ENCODE measurements at places on chromosomes 4 and X. TPM values are rescaled to one million over a fixed set of nuclear protein-coding genes. Genes with fewer than 3 reads are reported as not detected.

- peak overlapping the region; percentile 59 for H3K4me3 ChIP-seq
- H3K27ac ChIP-seq, result peak overlapping the region; percentile 71
- no peak for DNase-seq
Measured at GRCh38 chr4:99855678-99856077, 38.5 kb downstream of the LAMTOR3 start.

DNA sequence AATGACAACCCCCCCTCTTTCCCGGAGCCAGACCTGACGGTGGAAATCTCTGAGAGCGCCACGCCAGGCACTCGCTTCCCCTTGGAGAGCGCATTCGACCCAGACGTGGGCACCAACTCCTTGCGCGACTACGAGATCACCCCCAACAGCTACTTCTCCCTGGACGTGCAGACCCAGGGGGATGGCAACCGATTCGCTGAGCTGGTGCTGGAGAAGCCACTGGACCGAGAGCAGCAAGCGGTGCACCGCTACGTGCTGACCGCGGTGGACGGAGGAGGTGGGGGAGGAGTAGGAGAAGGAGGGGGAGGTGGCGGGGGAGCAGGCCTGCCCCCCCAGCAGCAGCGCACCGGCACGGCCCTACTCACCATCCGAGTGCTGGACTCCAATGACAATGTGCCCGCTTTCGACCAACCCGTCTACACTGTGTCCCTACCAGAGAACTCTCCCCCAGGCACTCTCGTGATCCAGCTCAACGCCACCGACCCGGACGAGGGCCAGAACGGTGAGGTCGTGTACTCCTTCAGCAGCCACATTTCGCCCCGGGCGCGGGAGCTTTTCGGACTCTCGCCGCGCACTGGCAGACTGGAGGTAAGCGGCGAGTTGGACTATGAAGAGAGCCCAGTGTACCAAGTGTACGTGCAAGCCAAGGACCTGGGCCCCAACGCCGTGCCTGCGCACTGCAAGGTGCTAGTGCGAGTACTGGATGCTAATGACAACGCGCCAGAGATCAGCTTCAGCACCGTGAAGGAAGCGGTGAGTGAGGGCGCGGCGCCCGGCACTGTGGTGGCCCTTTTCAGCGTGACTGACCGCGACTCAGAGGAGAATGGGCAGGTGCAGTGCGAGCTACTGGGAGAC is 1.6 kb downstream of the PCDH10 start:
- peaks cover 22% of the 10 kb centered on the region for H3K4me1 ChIP-seq
- H3K27me3 ChIP-seq, result peaks cover 56% of the 10 kb centered on the region

GRCh38 chr4:6319530-6320150 is 50.0 kb downstream of the WFS1 start:
- no peak overlapping the region for H3K4me3 ChIP-seq
- H3K27ac ChIP-seq, result no peak overlapping the region
- DNase-seq, result no peak

DNA sequence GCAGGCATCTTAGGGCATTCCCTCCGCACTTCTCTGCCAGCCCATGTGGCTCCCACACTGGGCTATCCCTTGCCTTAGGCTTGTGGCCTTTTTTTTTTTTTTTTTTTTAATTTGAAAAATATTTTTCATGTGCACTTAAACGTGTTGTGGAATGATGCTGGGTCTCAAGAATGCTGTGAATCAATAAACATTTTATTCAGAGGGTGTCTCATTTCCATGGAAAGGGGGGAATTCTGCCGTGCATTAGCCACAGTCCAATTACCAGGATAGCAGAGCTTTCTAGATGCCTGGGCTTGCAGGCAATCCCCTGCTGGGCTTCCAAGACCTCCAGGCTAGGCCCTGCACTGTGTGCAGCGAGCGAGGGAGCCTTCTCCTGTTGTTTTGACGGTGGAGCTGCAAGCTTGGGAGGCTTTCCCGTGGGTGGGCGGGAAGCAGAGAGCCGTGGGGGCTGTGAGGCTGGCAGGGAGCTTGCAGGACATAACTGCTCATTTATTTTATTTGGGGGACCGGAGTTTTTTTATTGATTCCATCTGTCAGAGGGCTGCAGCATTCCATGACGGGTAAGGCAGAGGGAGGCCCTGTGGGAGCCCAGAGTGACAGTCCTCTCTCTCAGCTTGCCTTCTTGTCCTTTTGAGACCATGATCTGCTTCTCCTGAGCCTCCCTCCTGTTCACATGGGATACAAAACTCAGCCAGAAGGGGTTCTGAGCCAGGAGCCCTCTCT is 2.6 kb upstream of the CPZ start:
- no peaks in the 10 kb centered on the region for H3K4me1 ChIP-seq
- no peaks in the 10 kb centered on the region for H3K36me3 ChIP-seq
- DNase-seq, result no peak

- H3K4me1 ChIP-seq, result no peaks in the 10 kb centered on the region
- H3K36me3 ChIP-seq, result peaks cover 2% of the 10 kb centered on the region
- no peak overlapping the region for H3K27ac ChIP-seq
- H3K27me3 ChIP-seq, result no peaks in the 10 kb centered on the region
- no peak for DNase-seq
Measured at GRCh38 chr4:151688003-151688784, 72.6 kb downstream of the GATB start.

- H3K27ac ChIP-seq, result no peak overlapping the region
- H3K27me3 ChIP-seq, result no peaks in the 10 kb centered on the region
- no peaks in the 10 kb centered on the region for H3K4me1 ChIP-seq
- H3K36me3 ChIP-seq, result no peaks in the 10 kb centered on the region
Measured at GRCh38 chrX:110852180-110852579, 56.6 kb upstream of the CHRDL1 start.

The DUSP9 gene
- total RNA-seq, result 0.10 TPM

GRCh38 chr4:158176776-158177175 is 4.0 kb upstream of the GASK1B start:
- no peaks in the 10 kb centered on the region for H3K36me3 ChIP-seq
- H3K4me1 ChIP-seq, result no peaks in the 10 kb centered on the region
- H3K27me3 ChIP-seq, result peaks cover 19% of the 10 kb centered on the region
- no peak overlapping the region for H3K27ac ChIP-seq
- no peak for DNase-seq
- no peak overlapping the region for H3K4me3 ChIP-seq

- no peaks in the 10 kb centered on the region for H3K4me1 ChIP-seq
- no peaks in the 10 kb centered on the region for H3K27me3 ChIP-seq
- no peak overlapping the region for H3K4me3 ChIP-seq
- peaks cover 19% of the 10 kb centered on the region for H3K36me3 ChIP-seq
- no peak overlapping the region for H3K27ac ChIP-seq
Measured at GRCh38 chr4:150579551-150580234, 2.3 kb upstream of the MAB21L2 start.

GRCh38 chr4:16154451-16154850 is 70.6 kb upstream of the PROM1 start:
- no peaks in the 10 kb centered on the region for H3K27me3 ChIP-seq
- H3K36me3 ChIP-seq, result no peaks in the 10 kb centered on the region
- DNase-seq, result no peak
- no peaks in the 10 kb centered on the region for H3K4me1 ChIP-seq
- no peak overlapping the region for H3K27ac ChIP-seq
- H3K4me3 ChIP-seq, result no peak overlapping the region

DNA sequence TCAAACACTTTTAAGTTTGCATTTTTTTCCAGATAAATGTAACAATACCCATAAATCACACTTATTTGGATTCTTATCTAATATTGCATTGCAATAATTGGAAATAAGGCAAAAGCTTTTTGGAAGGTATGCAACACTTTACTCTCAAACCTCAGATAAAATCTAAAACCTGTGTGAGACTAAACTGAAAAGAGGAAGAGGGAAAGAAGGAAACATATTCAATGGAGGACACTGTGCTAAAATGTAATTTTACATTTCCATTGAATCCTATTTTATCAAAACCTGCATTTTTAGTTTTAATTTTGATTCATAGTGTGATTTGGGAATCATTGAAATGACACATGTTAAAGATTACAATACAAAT is 99.4 kb downstream of the HPGD start:
- H3K27ac ChIP-seq, result no peak overlapping the region
- no peak for DNase-seq
- peaks cover 13% of the 10 kb centered on the region for H3K4me1 ChIP-seq
- no peak overlapping the region for H3K4me3 ChIP-seq
- no peaks in the 10 kb centered on the region for H3K36me3 ChIP-seq

The F11 gene
- total RNA-seq, result not detected

- H3K4me3 ChIP-seq, result no peak overlapping the region
- no peaks in the 10 kb centered on the region for H3K4me1 ChIP-seq
- no peak overlapping the region for H3K27ac ChIP-seq
- peaks cover 1% of the 10 kb centered on the region for H3K27me3 ChIP-seq
Measured at GRCh38 chr4:30950737-30951136, 230.6 kb downstream of the PCDH7 start.

GRCh38 chr4:98556451-98556850 is 102.0 kb downstream of the TSPAN5 start:
- H3K4me3 ChIP-seq, result no peak overlapping the region
- H3K27me3 ChIP-seq, result no peaks in the 10 kb centered on the region
- H3K4me1 ChIP-seq, result peaks cover 20% of the 10 kb centered on the region

The TMEM31 gene
- total RNA-seq, result not detected

DNA sequence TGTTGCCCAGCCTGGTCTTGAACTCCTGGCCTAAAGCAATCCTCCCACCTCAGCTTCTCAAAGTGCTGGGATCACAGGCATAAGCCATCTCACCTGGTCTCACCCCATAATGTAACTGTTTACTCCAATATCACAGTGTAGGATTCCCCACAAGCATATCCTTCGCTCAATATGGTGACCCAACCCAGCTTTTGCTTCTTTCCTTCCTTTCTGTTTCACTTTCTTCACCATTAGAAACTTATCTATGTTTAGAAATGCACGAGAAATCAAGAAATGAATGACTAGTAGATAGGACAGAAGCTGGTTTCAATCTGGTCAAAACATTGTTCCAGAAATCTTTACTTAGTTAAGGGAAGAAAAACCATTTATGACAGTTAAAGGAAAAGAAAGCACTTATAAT is 18.9 kb downstream of the TSPAN5 start:
- peaks cover 58% of the 10 kb centered on the region for H3K4me1 ChIP-seq
- H3K4me3 ChIP-seq, result peak overlapping the region; percentile 79
- H3K27ac ChIP-seq, result peak overlapping the region; percentile 90
- no peak for DNase-seq
- H3K36me3 ChIP-seq, result peaks cover 17% of the 10 kb centered on the region
- no peaks in the 10 kb centered on the region for H3K27me3 ChIP-seq

- no peaks in the 10 kb centered on the region for H3K36me3 ChIP-seq
- H3K27me3 ChIP-seq, result no peaks in the 10 kb centered on the region
- no peak overlapping the region for H3K4me3 ChIP-seq
- H3K27ac ChIP-seq, result no peak overlapping the region
Measured at GRCh38 chrX:148905400-148905799, 405.0 kb downstream of the AFF2 start.

DNA sequence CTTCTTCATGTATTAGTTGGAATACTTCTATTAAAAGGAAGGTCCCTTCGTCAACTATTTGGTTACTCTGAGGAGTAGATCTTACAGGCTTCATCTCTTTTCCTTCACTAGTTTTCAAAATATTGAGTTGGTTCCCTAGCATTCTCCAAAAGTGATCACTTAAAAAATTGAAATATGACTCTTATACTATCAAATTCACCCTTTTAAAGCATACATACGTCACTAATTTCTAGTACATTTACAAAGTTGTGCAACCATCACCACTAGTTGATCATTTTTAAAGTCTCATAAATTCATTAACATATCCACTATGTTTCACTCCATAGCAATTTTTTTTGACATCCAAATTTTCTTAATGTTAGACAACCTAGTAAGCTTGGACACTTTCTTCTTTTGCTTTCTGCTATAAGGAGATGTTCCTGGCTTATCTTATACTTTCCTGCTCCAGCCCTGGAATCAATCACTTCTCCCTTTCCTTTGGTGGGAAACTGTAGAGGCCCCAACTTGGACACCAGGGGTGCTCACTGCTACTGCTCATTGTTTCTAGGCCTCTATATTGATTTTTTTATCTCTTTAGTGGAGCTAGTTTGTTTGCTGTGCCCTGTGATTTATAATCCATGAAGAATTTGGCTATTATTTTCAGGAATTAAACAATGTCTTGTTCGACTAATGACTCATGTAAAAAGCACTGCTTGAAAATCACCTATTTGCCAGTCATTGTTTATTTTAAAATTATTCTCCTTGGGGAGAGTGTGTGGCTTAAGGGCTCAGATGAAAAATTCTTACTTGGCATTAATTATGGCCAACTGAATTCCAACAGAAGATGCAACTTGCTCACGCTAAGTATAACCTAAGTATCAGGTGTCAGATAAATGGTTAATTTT is 4.0 kb upstream of the ZFX start:
- no peak for DNase-seq
- no peaks in the 10 kb centered on the region for H3K27me3 ChIP-seq
- peak overlapping the region; percentile 27 for H3K4me3 ChIP-seq
- peaks cover under 1% of the 10 kb centered on the region for H3K36me3 ChIP-seq
- peaks cover 38% of the 10 kb centered on the region for H3K4me1 ChIP-seq

The JCHAIN gene
- total RNA-seq, result not detected

The UGT2A3 gene
- total RNA-seq, result not detected

GRCh38 chrX:107715331-107716117 is 60.1 kb downstream of the TSC22D3 start:
- H3K27me3 ChIP-seq, result no peaks in the 10 kb centered on the region
- DNase-seq, result no peak
- peak overlapping the region; percentile 92 for H3K27ac ChIP-seq
